Bone marrow (tissue), 2 donors: ENCODE measurements at places on chromosomes 7 and 10.

DNA sequence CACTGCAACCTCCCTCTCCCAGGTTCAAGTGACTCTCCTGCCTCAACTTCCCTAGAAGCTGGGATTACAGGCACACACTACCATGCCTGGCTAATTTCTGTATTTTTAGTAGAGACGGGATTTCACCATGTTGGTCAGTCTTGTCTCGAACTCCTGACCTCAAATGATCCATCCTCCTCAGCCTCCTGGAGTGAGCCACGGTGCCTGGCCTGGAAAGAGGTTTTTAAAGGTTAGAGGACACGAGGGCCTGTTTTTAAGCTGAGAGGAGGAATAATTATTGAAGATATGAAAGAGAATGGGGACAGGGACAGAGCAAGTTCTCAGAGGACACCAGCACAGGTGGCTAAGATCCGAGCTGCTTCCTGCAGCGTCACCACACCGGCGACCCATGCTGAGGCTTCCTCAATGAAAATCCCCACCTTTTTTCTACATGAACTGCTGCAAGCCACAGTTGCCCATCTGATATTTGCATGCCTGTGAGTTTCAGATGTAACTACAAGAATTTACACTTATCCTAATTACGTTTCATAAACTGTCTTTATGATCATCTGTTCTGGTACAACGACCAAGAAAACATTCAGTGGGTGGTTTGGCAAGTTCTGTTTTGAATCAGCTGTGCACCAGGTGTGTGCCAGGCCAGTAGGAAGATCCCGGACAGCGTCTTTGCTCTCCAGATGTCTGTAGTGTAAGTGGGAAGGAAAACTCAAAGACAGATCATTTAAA lies 76.0 kb downstream of the HIP1 start:
- DNase-seq, result no peak

- DNase-seq, result no peak
Measured at GRCh38 chr7:98300595-98301372, 19.3 kb downstream of the BRI3 start.

DNA sequence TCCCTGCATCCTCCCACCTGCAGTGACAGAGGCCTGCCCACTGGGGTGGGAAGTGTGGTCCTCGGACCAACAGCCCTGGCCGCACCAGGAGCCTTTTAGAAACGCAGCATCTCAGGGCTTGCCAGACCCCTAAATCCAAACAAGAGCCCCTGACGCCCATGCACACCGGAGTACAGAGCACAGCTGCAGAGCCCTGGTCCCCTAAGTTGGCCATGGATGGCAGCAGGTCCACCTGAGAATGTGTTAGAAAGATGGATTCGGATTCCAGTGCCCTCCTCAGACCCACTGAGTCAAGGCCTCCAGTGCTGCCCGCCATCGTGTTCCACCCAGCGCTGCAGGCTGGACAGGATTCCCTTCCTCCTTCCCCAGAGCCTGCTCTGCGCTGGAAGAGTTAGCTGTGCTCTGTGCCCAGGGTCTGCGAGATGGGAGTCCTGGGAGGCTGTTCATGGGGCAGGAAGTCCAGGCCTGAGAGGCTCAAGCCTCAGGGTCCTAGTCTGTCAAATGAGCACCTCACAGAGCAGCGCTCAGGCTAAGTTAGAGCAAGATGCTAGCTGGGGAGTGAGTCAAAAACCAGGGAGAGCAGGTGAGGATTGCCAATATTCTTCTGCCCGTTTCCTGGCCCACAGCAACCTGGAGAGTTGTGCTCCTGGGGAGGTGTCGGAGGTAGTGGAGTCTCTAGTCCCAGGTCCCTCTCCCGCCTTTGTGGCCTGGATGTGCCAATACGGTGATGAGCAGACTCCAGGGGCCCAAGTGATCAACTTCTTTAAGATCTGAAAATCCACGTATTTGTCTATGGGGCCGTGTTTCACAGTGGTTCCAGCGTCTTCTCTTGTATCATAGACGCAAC lies 95.9 kb upstream of the GPR26 start:
- DNase-seq, result no peak

- no peak for DNase-seq
Measured at GRCh38 chr10:95249467-95249866, 41.3 kb downstream of the PDLIM1 start.

- no peak for DNase-seq
Measured at GRCh38 chr10:123552760-123553554, 113.2 kb upstream of the GPR26 start.

GRCh38 chr7:110944448-110944847 lies 146.5 kb upstream of the LRRN3 start:
- no peak for DNase-seq

GRCh38 chr10:110540031-110540430 lies 27.5 kb upstream of the SMC3 start:
- DNase-seq, result no peak

DNA sequence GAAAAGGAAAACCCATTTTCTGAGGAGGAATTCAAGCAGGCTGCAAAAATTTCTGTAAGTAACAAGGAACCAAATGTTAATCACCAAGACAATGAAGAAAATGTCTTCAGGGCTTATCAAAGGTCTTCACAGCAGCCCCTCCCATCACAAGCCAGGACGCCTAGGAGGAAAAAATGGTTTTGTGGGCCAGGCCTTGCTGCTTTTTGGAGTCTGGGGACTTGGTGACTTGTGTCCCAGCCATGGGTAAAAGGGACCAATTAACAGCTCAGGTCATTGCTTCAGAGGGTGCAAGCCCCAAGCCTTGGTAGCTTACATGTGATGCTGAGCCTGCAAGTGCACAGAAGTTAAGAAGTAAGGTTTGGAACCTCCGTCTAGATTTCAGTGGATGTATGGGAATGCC lies 55.7 kb upstream of the FOXP2 start:
- no peak for DNase-seq

DNA sequence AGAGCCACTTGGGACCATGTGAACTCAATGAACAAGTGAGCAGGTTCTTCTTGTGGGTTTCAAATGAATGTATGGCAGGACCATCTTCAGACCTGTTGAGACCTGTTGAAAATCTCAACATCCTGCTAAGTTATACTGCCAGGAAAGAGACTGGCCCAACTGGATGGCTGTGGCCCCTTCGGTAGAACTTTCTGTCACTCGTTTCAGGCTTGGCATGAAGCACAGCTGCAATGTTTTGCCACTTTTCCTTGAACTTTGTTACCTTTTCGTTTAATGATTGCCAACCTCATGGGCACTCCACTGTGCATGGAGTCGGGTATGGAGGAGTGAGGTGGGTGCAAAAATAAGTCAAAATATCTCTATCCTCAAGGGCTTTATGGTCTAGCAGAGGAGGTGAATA lies 36.7 kb upstream of the SLC35B4 start:
- DNase-seq, result no peak

GRCh38 chr10:84152769-84153168 lies 13.5 kb downstream of the GHITM start:
- no peak for DNase-seq

DNA sequence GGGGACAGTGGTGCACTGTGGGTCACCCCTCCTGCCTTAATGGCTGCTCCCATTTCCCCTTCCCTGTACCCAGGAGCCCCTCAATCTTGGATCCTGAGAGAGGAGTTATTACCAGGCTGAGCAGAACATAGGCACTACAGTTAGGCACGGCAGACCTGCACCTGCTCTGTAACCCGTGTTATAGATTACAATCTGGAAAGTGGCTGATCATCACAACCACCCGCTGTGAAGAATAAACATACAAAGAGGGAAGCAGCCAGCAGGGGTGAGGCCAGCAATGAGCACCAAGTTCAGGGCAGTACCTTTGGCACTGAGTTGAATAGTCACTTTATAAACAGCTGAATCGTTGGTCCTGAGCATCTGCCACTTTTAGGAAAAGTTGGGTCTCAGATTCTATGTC lies 1.7 kb downstream of the CDHR1 start:
- DNase-seq, result no peak

DNA sequence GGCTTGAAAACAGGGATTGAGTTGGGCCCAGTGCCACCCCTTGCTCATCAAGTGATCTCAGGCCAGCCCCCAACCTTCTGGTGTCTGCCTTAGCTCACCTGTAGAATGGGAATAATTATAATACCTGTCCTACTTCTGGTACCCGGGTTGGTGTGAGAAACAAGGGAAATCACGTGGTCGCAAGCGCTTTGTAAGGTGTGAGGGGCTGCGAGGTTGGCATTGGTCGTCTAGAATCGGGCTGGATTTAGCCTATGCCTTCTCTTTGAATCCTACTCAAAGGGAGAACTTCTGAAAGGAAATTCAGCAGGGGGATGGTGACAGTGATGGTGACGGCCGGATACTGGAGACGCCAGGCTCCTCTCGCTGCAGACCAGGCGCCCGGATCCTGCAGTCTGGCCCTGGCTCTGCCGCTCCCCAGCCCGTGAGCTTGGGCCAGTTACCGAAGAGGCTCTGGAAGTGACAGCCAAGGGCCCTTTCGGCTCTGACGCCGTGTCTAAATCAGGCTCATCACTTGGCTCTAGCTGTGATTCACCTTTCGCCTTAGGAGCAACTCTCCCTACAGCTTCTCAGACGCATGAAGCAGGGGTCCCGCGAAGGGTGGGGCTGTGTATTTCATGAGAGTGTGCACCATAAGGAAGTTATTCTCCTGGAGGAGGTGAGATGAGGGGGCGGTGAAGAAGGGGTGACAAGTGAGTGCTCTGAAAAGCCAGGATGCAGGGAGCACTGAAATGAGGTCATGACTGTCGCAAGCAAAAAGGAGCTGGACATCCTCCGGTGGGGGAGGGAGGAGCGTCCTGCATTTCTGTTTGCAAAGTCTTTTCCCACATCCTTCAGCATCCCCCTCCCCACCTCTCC lies 4.0 kb upstream of the CREB5 start:
- DNase-seq, result no peak

- no peak for DNase-seq
Measured at GRCh38 chr10:3217301-3217700, 44.7 kb upstream of the PITRM1 start.

DNA sequence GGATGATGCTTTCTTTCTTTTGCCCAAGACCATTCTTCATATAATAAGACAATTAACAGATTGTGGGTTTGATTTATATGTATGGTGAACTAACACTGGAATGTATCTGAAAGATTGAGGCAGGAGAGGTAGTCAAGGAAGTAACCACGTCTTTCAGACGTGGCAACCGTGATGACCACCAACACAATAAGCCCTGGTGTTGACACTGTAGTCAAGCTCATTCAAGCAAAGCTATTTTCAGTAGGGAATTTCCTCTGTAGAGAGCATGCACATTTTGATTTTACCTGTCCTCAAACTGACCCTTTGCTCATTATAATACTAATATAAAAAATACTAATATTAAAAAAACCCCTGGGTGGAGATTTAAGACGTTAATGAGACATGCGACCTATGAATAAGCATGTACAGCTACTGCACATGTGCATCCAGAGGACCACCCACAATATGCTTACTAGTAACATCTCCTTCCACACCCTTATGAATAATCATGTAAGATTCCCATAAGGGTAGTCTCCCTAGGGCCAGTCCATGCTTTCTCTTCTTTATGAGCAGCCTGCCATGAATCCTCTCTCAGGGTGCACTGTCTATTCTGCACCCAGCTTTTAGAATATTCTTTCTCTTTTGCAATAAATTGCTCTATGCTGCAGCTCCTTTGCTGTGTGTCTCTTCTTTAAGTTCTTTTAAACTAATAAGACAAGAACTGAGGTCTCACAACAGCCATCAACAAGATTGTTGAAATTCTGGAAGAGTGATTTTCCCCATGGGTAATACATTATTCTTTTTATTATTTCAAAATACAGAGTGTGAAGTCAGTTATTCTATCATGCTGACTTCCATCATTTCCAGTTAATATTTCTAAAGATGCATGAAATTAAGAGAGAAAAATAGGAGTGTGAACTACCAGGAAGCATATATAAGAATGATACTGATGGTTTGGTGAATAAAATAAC lies 151.3 kb upstream of the NPVF start:
- no peak for DNase-seq

DNA sequence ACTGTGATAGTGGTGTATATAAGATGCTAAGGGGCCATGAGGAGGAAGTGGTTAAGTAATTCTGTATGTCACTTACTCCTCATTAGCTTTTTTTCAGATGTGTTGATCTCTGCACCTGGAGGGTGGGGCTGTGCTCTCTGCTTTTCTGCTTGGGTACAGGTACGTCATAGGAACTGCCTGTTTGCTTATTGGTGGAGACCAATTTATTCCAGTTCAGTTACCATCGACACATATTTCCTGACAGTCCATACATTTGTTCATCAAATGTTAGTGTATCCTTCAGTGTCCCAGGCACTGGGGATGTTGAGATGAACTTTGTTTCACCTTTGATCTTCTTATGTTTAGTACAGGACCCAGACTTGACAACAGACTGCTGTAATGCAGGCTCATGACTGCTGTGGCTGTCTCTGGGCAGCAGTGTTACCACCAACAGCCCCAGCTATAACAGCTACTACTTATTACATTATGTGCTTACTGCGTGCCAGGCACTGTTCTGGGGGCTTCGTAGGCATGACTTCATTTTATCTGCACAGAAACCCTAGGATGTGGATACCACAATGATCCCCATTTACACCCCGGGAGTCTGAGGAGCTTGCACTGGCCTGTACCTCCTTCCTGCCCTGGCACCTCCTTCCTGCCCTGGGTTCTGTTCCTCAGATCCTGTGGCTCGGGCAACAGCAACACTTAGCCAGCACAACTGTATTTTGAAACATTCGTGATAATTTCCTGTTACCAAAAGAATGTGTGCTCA lies 87.4 kb downstream of the BUB3 start:
- no peak for DNase-seq

DNA sequence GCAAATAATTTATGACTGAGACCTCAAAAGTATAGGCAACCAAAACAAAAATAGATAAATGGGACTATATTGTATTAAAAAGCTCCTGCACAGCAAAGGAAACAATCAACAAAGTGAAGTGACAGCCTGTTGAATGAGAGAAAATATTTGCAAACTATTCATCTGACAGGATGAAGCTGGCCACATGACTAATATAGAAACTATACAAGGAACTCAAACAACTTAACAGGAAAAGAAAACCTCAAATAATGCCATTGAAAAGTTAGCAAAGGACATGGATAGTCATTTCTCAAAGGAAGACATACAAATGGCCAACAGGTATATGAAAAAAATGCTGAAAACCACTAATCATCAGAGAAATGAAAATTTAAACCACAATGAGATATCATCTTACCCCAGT lies 245.1 kb downstream of the STK31 start:
- no peak for DNase-seq

DNA sequence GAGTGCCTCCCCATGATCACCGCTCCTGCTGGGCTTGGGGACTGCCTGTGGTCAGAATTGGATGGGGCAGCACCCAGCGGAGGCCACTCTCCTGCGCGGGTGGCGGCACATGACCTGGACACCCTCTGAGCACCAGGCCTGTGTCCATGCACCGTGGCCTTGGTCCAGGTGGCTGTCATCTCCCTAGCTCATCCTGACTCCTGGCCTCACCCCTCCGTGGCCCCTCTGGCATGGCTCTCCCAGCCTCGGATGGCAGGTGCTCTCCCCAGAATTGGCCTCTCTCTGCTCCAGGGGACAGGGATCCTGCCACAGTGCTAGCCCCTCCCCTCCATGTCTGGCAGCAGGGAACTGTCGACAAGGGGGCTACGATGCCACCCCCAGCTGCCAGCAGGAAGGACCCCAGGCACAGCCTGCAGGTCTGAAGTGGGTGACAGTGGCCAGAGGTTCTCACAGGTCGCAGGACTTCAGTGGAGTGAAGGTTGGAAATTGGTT lies 37.2 kb upstream of the BTBD16 start:
- no peak for DNase-seq
